ENCODE measurements at places on chromosomes 1 and 21.

GRCh38 chr1:88407248-88407647 is 276.8 kb upstream of the PKN2 start:
- no peak for DNase-seq

GRCh38 chr1:199308349-199308846 is 669.6 kb downstream of the PTPRC start:
- DNase-seq, result no peak

GRCh38 chr1:225434046-225434445 is 6.2 kb upstream of the LBR start:
- DNase-seq, result no peak

GRCh38 chr1:13818926-13819325 is 118.9 kb downstream of the PRDM2 start:
- DNase-seq, result no peak

- no peak for DNase-seq
Observed at GRCh38 chr1:232292818-232293217, 337.1 kb downstream of the SIPA1L2 start.

- DNase-seq, result no peak
Observed at GRCh38 chr1:27931759-27932158, 3.0 kb upstream of the SMPDL3B start.

DNA sequence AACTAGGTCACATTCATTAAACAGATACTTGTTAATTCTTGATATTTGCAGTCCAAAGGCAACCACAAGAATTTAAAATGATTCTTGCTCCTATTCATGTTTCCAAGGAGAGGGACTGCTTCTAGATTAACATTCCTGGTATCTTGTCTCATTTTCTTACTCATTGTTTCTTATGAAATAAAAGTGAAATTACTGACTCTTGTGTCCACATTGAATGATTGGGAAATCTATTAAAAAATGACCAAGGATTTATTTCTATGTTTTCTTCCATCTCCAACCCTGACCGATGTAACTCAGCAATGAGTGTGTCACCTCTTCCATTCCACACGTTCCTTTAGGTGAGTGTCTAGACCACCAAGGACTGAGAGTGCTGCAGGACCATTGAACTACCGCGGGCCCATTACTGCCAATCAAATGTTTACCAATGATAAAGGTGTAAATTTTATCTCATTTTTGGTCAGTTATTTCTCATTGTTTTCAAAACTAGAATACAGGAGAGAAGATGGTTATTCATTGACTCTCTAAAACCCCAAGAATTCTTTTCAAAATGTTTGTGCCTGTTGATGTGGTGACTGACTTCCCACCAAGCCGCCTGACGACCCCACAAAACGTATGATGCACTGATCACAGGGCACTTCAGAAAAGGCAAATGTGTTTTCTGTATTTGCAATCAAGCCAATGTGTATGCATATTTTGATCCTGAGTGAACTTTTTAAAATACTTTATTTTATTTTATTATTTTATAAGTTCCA is 414.6 kb upstream of the PTBP2 start:
- DNase-seq, result no peak

DNA sequence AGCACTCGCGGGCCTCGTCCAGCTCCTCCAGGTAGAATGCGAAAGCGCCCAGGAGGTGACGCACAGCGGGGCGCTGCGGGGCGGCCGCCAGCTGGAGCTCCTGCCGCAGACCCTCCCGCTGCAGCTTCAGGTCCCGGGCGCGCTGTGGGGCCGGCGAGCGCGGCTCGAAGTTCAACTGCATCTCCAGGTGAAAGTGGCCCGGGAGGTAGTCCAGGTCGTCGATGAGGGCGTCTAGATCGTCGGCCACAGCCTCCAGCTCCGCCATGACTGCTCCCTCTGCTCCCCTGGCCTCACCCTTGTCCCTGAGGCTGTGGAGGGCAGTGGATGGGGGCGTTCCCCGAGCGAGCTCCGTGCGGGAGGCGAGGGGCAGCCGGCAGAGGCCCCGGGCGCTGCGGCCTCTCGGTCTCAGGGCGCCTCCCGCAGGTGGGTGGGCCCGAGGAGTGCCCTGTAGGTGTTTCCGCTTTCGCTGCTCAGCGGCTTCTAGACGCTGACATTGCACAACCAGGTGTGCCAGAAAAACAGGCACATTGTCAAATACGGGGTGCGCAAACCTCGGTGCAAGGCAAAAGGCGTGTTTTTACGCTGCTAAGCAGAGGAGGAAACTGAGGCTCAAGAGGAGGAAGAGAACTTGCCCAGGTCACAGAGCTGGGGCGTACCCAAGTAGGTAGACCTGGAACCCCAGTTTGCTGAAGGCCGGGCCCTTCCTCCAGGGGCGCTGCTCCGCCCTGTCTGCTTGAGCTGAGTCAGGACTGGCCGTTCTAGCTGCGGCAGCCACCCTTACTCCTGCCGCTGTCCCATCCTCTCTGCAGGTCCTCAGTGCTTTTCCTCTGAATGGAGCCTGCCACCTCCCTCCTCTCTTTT is at the start of gene TTC22:
Gene TTC22, minus strand, starts transcription at position 425 of the 861 bp plus-strand sequence. Its CDS starts 160 bp downstream, at position 265.
- DNase-seq, result no peak

DNA sequence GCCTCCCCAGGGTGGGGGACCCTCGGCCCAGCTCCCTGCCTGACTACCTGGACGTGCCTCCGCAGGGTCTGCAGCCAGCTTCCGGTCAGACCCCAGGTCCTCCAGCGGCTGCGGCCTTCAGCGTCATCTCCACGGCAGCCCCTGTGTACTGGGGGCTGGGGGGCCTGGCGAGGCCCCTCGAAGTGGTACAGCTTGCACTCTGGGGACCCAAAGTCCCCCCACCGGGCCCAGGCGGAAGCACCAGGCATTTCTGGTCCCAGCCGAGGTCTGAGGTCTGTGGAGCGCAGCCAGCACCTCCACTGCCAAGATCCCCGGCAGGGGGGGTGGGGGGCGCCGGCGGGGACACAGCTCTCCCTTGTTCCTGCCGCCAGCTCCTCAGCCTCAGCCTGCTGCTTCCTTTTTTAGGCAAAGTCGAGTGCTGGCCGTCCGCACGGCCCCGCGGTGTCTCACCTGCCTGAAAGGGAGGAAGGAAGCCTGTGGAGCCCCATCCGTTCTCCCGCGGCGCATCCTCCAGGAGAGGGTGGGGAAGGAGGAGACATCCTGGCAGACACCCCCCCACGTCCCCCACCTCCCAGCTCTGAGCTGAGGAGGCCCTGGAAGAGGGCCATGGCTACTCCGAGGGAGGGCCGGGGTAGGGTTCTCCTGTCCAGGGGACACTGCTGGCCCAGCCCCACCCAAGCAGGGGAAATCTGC is 1.2 kb upstream of the VWA1 start:
- DNase-seq, result no peak

DNA sequence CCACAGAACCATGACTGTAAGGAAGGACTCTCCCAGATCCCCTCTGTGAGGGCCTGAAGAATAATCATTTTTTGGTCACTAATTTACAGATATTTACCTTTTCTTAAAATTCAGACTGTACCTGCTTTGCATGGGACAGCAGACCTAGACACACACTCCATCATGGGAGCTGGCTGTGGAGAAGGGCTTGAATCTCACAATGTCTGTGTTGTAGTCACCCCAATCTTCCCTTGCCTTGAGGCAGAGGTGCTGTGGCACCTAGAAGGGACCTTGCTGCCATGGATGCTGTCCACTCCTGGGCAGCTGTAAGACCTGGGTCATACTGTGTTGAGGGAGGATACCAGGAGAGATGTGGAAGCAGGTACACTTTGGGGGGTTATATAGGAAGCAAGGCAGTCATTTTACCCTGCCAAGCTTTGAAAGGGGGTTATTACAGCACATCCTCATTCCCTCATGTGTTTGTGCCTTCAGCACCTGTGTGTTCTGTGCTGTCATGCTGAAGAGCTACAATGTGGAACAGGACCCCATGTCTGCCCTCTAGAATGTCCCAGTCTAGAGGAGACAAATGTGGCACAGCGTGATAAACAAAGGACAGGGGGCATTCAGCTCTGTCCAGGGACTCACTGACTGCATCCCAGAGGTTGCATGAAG is 27.1 kb downstream of the TRAF5 start:
- DNase-seq, result no peak

DNA sequence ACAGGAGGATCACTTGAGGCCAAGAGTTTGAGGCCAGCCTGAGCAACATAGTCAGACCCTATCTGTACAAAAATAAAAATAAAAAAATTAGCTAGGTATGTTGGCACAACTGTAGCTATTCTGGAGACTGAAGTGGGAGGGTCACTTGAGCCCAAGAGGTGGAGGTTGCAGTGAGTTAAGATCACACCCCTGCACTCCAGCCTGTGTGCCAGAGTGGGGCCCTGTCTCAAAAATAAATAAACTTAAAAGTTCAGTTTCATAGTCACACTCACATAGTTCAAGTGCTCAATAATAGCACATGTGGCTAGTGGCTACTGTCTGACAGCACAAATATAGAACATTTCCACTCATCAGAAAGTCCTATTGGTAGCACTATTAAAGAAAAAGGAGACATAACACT is 5.2 kb upstream of the EVI5 start:
- DNase-seq, result no peak

DNA sequence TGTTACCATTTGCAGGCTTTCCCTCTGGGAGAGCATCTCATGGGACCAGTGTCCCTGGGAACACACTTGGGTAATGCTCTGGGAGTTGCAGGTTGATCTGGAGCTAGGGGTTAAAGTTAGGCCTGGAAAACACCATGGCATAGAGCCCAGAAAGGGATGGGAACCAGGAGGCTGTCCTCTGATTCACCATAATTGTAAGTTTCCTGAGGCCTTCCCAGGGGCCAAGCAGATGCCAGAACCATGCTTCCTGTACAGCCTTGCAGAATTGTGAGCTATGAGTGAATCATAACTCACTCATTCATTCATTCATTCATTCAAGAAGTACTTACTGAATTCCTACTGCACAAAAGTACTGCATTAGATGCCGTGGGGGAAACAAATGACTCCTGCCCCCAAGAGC is 50.0 kb downstream of the LACTBL1 start:
- no peak for DNase-seq

DNA sequence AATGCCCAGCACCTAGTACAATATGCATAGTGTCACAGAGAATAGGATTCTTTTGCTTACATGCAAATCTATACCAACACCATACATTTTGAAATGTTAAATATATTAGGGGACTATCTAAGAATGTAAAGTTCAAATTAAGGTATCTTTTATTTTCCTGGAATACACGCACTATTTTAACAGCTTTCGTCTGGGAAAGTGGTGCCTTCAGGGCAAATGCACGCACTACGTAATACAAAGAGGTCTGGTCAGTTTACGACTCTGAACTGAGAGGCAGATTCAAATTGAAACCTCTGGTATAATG is 931 bp downstream of the FUBP1 start:
- no peak for DNase-seq

DNA sequence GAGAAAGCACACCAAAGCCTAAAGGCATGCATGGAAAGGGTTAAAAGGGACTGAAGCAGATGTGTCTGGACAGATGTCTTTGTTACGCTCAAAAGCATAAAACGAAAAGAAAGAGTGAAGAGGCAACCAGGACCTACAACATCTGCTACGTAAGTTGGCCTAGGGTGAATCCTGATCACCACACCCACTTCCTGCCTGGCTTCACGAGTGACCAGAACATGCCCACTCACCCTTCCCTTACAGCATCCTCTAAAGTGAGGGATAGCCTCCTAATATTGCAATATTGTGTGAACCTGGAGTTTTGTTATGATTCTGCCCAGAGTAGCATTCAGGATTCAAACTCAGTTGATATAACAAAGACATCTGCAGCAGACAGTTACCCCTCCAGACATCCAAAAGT is 10.6 kb upstream of the OLIG2 start:
- no peak for DNase-seq

GRCh38 chr1:157106813-157107189 is 7.2 kb upstream of the ETV3L start:
- DNase-seq, result no peak

DNA sequence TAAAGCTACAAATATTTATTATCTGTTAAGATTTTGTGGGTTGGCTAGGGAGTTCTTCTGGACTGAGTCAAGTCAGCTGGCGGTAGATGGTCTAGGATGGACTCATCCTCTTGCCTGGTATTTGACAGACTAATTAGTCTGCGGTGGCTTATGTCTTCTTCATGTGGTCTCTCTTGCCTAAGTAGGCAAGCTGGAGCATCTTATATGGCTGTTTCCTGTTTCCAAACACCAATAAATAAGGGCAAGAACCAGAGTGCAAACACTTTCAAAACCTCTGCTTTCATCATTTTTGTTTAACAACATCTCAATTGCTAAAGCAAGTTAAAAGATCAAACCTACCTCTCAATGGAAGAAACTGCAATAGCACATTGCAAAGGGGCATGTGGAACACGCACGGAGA is 484.8 kb downstream of the PTPRC start:
- no peak for DNase-seq

DNA sequence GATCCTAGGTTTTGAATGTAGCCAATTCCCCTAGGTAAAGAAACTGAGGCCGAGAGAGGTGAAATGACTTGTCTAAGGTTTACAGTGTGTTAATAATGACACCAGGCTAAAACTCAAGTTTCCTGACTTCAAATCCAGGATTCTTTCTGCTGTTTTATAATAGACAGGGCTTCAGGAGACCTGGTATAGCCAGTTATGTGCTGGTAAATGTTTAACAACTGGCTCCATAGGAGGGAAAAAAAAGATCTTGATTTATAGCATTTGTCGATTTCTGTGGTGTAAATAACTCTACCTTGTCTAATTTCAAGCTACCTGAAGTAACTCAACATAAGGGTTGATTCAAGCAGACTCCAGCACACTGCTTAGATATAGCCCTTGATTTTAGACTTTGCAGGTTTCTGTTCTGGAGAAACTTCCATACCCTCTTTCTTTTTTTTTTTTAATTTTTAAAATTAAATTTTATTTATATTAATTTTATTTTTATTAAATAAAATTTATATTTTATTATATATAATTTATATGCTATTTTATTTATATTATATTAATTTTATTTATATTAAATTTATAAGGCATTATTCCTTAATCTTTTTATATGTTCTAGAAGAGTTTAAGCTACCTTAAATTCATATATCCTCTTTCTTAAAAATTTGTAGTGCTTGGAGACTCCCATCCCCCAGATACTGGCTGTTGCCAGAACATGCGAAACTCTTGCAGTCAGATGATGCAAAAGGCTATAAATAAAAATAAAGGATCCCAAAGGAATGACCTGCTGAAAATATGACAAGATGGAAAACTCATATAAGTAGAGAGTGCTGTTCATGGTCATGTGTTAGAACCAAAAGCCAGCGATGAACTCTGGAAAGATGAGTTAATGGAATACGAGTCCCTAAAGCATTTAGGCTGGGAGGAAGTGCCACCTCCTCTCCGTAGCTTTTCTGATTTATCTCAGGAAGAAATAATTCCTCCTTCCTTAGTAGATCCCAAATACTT is 35.4 kb upstream of the SRSF10 start:
- no peak for DNase-seq

DNA sequence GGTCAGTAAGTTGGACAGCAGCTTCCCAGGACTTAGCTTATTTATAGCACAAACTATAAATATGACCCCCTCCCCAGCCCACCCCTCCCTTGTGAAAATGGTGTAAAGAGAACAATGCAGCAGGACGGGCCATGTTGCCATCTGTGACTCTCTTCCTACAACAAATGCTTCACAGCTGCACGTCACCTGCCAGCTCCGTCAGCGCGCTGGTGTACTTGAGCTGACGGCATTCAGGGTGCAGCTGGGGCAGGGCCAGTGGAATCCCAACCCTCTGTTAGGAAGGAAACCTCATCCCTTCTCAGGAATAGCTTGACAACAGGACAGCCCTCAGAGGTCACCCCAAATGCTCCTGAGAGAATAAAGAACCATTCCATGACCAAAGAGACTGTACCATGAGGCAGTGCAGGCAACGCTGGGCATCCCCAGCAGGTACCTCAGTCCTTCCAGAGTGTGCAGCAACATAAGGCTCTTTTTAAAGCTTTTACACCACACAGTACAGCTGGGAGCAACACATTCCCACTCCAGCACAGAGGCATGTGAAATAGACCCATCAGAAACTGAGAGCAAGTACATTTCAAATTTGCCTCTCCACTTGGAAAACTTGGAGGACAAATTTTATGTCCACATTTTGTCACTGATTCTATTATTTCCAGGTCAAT is 85.0 kb downstream of the ATP1A1 start:
- DNase-seq, result no peak

Data from SK-N-MC (cell line).